Psoas muscle (tissue), 8 donors: ENCODE measurements at places on chromosomes 2 and 18. TPM values are rescaled to one million over a fixed set of nuclear protein-coding genes. Genes with fewer than 3 reads are reported as not detected.

AMER3 gene
- not detected for total RNA-seq

OSR1 gene
- 3.2 TPM for total RNA-seq

KIF3C gene
- total RNA-seq = 1.4 TPM

MROH2A gene
- not detected for total RNA-seq

RNMT gene
- 25.4 TPM for total RNA-seq

PSME4 gene
- 67.0 TPM for total RNA-seq

ARHGAP15 gene
- 3.1 TPM for total RNA-seq

RNF125 gene
- 1.3 TPM for total RNA-seq

RSAD2 gene
- total RNA-seq = 3.1 TPM

ACVR2A gene
- 11.4 TPM for total RNA-seq

- DNase-seq = no peak
These were observed 22.6 kb downstream of the MYO5B start for GRCh38 chr18:50172367-50172766.

DNA sequence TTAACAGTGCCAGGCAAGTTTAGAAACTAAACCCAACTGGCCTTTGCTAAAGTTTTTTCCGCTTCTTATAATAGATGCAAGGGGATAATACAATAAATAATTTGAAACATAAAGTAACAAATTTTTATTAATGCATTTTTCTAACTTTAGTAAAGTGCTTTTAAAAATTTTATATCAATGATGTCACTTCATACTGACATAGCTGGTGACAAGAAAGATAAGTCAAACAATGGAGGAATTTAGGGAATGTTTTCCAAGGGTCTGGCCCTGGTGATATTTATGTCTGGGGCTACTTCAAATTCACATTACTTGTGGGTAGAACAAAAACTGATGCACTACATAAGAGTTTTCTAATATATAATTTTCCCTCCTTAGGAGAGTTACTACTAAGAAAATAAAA lies 61.2 kb upstream of the CBLN2 start:
- DNase-seq = no peak

GRCh38 chr2:240439698-240440151 lies 4.3 kb downstream of the GPC1 start:
- DNase-seq = no peak

- no peak for DNase-seq
These were observed 62.0 kb downstream of the CIB4 start for GRCh38 chr2:26579025-26579722.

DNA sequence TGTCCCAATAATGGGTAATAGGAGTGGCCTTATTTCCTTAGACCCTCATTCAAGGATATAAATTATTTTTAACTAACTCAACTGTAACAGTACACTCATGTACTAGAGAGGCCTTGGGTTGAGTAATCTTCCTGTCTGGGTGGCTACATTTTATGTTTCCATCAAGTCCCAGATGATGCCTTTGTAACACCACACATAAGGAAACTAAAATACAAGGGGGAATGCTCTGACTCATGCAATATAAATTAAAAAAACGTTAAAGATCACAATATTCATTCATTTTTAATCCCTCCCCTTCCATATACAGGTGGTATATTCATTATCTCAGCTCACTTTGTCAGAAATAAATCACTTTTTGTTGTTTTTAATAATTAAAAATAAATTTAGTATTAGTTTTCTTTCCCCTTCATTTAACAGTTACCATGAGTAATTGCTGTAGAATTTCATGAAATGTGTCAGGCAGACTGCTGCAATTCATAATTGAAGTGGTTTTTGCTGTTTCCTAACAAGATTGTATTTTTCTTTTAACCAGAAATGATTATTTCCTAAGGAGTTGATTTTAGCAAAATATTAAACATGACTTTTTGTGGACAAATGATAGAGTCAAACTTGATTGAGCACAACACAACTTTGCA lies 1403.6 kb downstream of the SUCLG1 start:
- DNase-seq = no peak

- no peak for DNase-seq
These were observed 129.0 kb upstream of the COPS8 start for GRCh38 chr2:236956641-236957040.

- DNase-seq = no peak
These were observed 58.8 kb downstream of the PARD3B start for GRCh38 chr2:204604061-204604460.

DNA sequence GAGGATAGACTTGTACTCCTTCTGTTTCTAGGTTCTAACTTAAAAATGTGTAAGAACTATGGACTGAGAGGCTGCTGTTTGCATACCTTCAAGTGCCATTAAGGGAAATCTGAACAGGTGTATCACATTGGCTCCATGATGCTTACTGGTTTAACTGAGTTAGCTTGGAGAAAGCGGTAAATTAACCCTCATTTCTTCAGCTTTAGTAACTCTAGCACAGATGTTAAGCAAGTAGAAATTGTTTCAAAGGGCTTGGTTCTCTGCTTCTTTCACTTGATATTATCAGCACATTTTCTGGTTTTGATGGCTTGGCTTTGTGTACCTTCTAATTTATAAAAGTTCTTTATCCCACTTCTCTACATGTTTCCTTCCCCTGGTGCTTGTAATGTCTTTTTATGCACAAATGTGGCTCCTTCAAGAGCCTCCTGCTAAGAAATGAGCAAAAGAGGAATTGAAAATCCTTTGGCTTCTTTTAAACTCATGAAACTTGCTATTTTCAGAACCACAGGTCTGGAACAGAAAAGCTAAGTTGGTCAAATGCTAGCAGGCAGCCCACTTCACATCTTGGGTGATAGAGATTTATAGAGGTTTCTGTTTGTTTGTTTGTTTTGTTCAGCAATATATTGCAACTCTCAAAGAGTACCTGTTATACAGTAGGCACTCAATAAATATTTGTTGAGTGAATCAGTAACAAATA lies 249.9 kb upstream of the THUMPD2 start:
- no peak for DNase-seq

- no peak for DNase-seq
These were observed 34.7 kb downstream of the RASGRP3 start for GRCh38 chr2:33511141-33511540.

DNA sequence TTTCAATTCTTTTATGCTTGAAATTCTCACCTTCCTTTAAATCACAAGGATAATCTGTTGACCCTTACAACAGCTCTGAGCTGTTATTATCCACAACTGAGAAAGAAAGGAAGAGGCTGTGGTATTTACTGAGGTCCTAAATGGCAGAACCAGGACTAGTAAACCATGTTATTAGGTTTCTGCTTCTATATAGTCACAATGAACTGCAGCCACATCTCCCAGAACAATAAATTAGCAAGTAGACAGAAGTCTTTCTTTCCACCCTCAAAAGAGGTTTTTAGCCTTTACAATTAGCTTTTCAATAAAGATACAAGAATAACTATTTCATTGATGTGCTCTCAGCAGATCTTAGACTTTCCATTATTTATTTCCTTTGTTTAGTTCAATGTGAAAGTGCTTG lies 374.2 kb downstream of the NRXN1 start:
- DNase-seq = no peak

DNA sequence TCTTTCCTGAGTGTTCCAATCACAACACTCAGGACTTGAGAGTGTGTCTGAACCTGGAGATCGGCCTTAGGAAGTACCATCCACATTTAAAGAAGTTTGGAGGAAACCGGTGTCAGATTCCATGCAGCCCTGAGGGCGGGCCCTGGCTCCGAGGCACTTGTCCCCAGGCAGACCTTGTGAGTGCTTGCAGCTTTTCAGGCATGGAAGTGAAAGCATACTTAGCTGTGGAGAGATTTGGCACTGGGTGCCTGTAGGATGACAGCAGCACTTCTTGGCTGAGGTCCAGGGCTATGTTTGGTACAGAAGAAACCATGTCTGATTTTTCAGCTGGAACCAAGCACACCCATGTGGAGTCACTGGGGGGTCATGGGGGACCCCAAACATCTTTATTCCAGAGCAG lies 230.8 kb downstream of the SEPTIN10 start:
- DNase-seq = peak; percentile 81

GRCh38 chr2:55518841-55519165 lies 715 bp upstream of the CFAP36 start:
- DNase-seq = no peak

- DNase-seq = no peak
These were observed 51.5 kb downstream of the UGP2 start for GRCh38 chr2:63893163-63893562.

DNA sequence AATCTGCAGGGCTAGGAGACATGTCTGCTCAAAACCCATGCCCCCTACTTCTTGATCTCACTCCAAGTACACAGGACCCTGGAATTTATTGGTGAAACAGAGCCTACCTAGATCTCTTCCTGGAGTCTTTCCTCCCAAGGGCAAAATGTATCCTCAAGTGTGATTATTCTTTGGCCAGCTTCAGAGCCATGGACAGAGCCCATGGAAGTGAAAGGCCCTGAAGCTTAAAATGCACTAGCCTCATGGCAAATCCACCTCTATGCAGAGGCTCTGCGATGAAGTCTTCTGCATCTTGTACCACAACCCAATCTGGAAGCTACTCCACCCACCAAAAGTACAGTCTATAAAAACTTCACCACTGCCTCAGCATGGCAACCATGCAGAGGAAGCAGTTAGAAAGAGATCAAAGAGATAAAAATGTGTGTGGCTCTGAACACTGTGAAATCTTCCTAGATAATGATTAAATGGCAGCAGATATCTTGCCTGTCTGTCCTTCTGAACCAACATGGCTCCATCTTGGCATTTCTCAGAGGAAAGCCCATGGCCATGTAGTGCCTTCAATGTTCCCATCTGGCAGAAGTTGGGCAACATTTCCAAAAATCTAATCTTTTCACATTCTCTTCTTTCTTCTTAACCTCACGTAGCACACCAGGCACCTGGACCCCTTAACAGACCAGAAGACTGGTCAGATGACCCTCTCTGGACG lies 142.9 kb upstream of the KLF7 start:
- no peak for DNase-seq

DNA sequence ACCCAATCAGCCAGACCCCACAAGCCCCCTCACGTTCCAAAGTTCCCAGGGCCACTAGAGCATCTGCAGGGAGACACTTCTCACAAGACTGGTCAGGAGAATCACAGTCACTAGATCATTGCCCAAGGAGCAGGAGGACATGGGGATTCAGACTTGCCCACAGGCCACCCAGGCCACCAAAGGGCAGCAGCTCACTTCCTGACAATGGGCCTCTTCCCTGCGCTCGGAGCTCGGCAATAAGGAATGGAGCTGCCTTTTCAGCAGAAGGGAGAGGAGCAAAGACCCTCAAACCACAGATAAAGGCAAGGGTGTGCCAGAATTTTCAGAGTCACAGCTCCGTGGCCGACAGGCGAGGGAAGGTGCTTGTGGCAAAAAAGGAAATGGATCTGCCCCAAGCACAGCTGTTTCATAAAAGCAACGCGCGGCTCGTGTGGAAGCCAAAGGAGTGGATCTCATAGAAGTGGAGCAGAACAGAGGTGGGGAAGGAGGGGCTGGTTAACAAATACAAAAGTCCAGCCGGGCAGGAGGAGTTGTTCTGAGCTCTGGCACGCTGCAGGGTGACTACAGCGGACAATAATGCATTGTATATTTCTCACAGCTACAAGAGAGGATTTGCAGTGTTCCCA lies 72.1 kb downstream of the EDAR start:
- no peak for DNase-seq

DNA sequence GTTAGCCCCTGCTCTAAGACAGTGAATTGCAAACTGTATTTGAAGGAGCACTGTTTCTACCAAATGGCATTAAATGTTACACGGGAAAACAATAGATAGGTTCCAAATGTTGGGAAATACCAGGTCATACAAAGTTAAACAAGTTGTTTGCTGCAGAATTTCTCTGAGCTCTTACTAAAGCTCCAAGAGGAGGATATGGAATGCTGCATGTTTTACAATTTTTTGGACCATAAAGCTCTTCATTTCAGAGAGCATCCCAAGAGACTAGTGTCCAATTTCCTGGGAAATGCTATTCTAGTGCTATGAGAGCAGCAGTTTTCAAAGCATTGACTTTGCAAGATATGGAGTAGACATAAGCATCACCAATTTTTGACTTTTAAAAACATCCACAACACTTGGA lies 155.6 kb upstream of the CCDC68 start:
- DNase-seq = no peak

- no peak for DNase-seq
These were observed 149.1 kb downstream of the RHBDD1 start for GRCh38 chr2:226984750-226985582.
